ENCODE measurements at places on chromosomes 12 and 14. TPM values are rescaled to one million over a fixed set of nuclear protein-coding genes. Genes with fewer than 3 reads are reported as not detected.
A peak's percentile ranks its signal among the peaks of the same experiment; 100 is the strongest.

- no peak for DNase-seq
Measured at GRCh38 chr14:20714593-20715250, 26.2 kb downstream of the ANG start.

Gene KRT76
- polyA plus RNA-seq, result not detected

DNA sequence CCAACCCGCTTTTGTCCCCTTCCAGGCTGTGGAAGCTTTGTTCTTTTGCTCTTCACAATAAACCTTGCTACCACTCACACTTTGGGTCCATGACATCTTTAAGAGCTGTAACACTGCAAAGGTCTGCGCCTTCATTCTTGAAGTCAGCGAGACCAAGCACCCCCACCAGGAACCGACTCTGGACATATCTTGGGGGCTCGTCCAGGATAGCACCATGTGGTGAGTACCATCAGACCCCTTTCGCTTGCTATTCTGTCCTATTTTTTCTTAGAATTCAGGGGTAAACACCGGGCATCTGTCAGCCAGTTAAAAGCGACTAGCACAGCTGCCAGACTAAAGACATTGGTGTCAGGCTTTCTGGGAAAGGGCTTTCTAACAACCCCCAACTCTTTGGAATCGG lies 137.6 kb upstream of the PPFIA2 start:
- no peak for DNase-seq

DNA sequence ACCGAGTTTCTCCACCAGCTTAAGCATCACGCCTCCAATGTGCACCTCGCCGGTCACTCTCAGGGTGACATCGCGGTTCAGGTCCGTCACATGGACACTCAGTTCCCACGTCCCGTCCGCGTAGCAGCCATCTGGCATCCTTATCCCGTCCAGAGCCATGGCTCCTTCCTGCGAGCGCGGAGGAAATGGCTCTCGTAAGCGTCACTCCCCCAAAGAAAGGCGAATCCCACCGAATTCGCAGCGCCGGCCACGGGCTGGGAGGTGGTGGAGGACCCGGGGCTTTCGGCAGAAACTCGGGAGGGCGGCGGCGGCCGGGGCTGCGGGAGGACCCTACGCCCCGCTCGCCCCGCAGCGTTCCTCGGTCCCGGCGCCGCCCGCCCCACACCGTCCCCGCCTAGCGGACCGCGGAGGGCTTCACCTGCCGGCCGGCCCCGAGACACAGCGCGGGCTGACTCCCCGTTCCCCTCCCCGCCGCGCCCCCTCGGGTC lies 396 bp downstream of the FERMT2 start:
- peak; percentile 51 for DNase-seq

Gene SLC25A47
- not detected for polyA plus RNA-seq
